ENCODE measurements at places on chromosomes 4 and X. TPM values are rescaled to one million over a fixed set of nuclear protein-coding genes. Genes with fewer than 3 reads are reported as not detected.

H2BW2 gene
- not detected for total RNA-seq

PAGE2 gene
- total RNA-seq: not detected

FABP2 gene
- total RNA-seq: not detected

DNA sequence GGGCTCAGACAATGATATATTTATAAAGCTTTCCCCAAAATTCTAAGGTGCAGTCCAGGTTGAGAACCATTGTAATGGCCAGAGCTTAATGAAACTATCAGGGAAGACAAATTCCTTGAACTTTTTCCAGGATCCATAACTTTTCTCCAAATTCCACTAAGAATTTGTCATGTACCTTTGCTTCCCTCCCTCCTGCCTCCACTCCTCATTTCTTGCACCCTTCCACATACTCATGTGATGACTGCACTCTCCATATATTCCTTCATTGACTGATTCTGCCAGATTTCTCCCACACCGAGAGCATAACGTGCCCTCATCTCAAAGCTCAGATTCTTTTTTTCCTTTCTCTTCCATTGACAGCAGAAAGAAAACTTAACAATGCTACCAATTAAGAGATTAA lies 20.9 kb upstream of the AMELX start:
- H3K27ac ChIP-seq: no peak overlapping the region
- no peak overlapping the region for H3K4me3 ChIP-seq
- H3K4me1 ChIP-seq: no peaks in the 10 kb centered on the region
- DNase-seq: no peak
- no peaks in the 10 kb centered on the region for H3K27me3 ChIP-seq

- no peak overlapping the region for H3K27ac ChIP-seq
- H3K27me3 ChIP-seq: no peaks in the 10 kb centered on the region
- H3K36me3 ChIP-seq: no peaks in the 10 kb centered on the region
- H3K4me3 ChIP-seq: no peak overlapping the region
- no peaks in the 10 kb centered on the region for H3K4me1 ChIP-seq
Observed at GRCh38 chr4:173498771-173499170, 31.3 kb downstream of the HAND2 start.

- DNase-seq: no peak
- H3K4me1 ChIP-seq: peaks cover 78% of the 10 kb centered on the region
- H3K27me3 ChIP-seq: no peaks in the 10 kb centered on the region
- H3K27ac ChIP-seq: peak overlapping the region; percentile 99
- H3K36me3 ChIP-seq: no peaks in the 10 kb centered on the region
Observed at GRCh38 chr4:76215077-76215476, 1.5 kb upstream of the SCARB2 start.

All from right lobe of liver (tissue), 6 donors.